COR-L47 (cell line): ENCODE measurements at places on chromosomes 7 and 10.
A peak's percentile ranks its signal among the peaks of the same experiment; 100 is the strongest.

DNA sequence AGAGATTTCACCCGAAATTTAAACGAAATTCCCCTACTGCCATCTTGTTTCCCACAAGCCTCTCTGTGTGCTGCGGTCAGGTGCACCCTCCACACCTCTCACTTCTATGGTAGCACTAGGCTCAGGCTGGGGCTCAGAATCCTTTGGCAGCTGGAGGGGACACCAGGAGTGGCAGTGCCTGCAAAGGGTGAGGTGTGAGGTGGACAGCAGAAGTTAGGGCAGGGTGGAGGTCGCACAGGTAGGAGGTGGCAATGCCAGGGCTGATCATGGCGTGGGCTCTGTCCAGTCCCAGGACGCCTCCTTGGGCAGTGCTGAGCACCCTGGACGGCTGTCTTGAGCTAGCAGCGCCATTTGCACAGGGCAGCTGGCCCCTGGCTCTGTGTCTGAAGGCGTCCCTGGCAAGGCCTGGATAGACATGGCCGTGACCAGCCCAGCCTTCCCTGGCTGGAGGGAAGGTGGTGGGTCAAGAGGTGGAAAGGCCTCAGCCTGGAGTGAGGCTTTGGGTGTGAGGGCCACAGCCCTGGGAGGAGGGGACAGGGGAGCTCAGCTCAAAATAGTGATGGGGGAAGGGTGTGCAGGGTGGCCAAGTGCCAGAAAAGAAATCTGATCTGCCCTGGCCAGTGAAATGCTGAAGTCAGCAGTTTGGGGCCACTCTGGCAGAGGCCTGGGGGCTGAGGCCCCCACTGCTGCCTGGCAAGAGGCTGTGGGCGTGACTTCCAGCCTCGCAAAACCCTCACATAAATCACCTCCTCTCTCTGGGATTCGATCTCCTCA is 40.0 kb downstream of the ZCCHC24 start:
- no peak for DNase-seq

GRCh38 chr10:34761453-34761852 is 53.6 kb downstream of the PARD3 start:
- DNase-seq: no peak

DNA sequence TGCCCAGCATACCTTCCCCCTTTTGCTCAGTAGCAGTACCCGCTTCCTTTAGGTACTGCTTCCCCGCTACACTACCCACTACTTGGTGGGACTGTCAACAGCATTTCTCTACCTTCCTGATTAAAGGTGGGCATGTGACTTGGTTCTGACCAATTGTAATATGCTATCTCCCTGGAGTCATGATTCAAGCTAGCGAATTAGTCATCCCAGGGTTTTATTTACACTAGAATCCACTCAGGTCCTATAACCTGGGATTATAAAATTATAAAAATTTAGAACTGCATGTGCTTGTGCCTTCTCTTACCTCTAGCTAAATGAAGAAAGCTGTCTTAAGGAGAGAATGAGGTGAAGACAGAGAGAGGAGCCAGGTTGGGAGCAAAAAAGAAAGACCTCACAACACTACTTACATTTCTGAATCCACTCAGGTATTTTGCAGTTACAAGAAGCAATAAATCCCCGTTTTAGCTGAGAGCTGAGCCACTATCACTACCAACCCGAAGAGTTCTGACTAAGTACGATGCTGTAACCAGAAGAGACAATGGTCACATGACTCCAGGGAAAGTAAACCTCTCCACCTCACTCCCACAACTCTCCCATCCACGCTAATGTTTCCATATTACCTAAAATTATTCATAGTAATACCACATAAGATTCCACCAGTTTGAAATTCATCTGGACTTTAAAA is 9.7 kb downstream of the GBX1 start:
- no peak for DNase-seq

DNA sequence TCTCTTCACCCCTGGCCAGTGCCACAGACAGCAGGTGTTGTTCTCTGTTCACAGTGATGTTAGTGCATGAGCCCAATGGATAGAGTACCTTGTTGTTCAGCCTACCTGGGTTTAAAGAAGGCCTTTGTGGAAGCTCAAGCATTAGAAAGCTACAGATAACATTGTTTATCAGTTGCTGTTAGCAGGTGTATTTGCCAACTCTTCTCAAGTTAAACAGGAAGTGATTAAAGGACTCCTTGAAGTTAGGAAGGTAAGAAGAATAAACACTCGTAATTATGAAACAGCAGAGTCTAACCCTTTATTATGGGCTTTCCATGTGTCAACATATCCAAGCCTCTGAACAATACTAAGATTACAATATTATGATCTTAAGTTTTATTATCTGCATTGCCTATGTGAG is 25.9 kb downstream of the RGR start:
- DNase-seq: peak; percentile 35

DNA sequence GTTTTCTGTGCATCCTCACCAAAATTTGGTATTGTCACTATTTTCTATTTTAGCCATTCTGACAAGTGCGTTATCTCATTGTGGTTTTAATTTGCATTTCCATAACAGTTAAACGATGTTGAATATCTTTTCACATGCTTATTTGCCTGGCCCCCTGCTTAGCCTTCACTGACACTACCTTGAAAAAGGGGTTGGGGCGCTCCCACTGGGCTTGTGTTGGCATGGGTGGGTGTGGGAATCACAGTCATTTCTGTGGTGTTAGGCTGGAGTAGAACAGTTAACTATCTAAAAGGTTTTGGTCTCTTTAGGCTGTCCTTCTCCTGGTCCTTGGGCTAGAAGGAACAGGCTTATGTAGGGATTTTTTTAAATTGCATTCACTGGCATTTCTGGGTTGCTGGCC is 72.2 kb upstream of the TMEM140 start:
- DNase-seq: no peak

DNA sequence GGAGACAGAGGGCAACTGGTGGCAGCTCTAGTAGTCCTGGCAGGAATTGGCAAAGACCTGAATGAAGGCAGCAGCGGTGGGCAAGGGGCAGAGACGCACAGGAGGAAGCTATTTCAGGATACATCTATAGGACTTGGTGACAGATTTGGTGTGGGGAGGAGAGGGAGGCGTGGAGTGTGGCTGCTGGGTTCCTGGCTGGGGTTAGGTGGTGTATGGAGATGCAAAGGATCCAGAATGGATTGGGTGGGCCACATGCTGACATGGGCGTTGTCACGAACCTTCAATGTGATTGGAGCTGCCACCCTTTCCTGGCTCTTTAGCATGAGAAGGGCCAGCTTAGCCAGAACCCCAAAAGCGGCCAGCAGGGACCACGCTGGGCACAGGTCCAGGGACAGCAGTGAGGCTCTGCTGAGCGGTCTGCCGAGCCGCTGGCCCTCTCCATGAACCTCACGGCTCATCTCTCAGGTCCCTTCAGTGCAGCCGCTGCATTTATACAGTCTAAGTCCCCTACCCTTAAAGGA is 10.2 kb upstream of the ADCY1 start:
- DNase-seq: no peak

- DNase-seq: no peak
Measured at GRCh38 chr7:132842478-132842877, 239.4 kb downstream of the CHCHD3 start.

DNA sequence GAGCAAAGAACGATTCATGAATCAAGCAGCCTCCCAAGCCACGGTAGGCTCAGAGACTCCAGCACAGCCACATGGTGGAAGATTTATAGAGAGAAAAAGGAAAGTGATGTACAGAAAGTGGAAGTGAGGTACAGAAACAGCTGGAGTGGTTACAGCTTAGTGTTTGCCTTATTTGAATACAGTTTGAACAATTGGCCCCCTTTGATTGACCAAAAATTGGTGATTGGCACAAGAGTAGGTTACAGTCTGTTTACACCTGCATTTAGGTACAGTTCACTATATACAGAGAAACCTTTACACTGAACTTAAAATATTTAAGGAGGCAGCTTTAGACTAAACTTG is 136.4 kb upstream of the ASAH2 start:
- DNase-seq: no peak

DNA sequence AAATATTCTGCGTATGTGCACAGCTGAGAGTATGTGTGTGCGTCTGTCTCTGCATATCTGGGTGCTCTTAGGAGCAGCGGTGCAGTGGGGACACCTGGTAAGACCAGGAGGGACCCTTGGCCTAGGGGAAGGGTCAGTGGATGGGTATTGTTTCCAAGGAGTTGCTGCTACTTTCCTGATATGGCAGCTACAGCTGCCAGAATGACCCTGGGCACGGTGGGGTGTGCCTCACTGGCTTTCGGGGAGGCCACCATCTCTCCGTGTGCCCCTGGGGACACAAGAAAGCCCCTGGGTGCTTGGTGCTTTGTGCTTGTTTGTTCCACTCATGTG is 8.6 kb downstream of the PFKFB3 start:
- DNase-seq: no peak

GRCh38 chr10:623477-624311 is 65.8 kb downstream of the DIP2C start:
- DNase-seq: no peak

GRCh38 chr10:126732868-126733267 is 62.4 kb upstream of the C10orf90 start:
- DNase-seq: no peak

- no peak for DNase-seq
Measured at GRCh38 chr7:133572843-133573242, 320.0 kb downstream of the EXOC4 start.

GRCh38 chr10:102869258-102870198 is at the start of gene AS3MT:
TSS of gene AS3MT (plus strand) at chr10:102869470. CDS start at chr10:102869593, 123 bp downstream.
- DNase-seq: peak; percentile 7

DNA sequence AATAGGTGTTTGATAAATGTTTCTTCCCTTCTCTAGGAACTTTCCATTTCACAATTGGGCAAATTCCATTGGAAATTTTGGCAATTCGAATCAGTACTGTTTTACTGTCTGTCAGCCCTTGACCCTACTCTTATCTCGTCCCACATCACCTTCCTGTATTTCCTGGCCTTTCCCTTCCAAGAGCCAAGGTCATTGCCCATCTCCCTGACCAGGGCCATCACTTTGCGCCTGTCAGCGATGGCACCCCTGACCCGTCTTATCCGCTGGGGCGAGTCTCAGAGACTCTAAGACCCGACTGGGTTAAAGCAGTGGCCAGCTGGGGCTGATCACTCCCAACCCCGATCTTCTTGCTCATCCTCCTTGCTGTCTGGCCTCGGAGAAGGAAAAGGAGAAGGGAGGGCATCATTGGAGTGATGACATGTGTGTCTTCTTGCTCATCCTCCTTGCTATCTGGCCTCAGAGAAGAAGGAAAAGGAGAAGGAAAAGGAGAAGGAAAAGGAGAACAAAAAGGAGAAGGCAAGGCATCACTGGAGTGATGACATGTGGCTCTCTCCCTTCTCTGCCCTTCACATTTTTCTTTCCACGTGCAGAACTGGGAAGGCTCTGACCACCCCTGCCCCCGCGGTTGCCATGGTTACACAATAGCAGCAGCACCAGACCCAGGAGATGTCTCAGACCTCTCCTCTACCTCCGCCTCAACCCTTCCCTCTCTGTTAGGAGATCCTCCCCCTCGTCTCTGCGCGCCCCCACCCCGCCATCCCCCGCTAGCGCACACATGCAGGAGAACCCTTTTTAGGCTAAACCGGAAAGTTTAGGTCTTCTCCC is 2.0 kb downstream of the SEMA3D start:
- peak; percentile 41 for DNase-seq

DNA sequence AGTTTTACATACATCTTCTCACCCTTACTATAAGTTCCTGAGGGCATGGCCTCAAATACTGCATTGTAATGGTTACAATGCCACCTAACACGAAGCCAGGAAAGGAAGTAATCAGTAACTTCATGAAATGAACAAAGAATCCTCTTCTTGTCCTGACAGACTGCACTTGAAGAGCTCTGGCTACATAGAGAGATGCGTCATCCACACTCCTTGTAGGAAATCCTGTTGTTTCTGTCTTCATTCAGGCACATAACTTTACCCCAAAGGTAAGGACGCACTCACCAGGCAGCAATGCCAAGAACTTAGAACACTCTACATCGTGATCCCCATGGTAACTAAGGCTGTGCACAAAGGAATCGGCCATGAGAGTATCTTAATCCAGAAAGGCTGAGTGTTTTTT is 80.3 kb upstream of the ARID5B start:
- no peak for DNase-seq

DNA sequence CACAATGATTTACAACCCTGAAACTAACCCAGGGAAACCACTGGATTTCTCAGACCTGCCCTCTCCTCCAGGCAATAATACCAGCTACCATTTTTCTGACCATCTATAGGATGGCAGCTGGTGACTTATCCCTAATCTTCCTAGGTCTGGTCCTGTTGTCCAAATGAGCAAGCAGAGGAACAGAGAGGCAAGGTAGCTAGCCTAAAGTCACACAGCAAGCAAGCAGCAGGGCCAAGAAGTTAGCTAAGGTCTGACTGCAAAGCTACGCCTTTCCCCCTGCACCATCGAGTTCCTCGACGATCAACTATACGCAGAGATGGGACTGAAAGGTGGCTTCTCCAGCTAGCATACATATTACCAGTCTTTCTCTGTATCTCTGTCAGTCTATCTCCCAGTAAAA is 25.3 kb downstream of the ATXN7L1 start:
- no peak for DNase-seq

DNA sequence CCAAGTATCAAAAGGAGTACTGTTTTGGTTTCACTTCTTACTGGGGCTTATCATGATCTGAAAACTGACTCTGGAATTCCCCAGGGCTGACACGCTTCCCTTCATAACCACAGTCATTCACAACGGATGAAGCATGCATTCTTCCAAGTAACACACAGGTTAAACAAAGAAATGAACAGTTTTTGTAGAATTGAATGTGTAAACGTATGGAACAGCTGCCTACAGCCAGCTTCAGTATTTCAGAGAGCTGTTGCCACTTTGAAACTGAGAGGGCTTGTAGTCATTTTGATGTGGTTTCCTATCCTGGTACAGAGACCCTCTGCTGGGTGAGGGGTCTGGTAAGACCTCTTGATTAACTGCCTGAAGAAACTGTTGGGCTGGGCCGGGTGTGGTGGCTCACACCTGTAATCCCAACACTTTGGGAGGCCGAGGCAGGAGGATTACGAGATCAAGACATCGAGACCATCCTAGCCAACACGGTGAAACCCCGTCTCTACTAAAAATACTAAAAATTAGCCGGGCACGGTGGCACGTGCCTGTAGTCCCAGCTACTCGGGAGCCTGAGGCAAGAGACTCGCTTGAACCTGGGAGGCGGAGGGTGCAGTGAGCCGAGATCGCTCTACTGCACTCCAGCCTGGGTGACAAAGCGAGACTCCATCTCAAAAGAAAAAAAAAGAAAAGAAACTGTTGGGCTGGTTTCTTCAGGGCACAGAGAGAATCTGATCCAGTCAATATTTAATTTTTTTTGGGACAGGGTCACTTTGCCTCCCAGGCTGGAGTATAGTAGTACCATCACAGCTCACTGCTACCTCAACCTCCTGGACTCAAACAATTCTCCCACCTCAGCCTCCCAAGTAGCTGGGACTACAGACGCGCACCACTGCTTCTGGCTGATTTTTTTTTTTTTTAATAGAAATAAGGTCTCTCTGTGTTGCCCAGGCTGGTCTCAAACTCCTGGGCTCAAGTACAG is 4.7 kb downstream of the NFE2L3 start:
- no peak for DNase-seq

- DNase-seq: no peak
Measured at GRCh38 chr7:30285536-30286284, 1.3 kb downstream of the ZNRF2 start.
